HTR-8/SVneo (cell line): ENCODE measurements at places on chromosomes 5 and 9.

DNA sequence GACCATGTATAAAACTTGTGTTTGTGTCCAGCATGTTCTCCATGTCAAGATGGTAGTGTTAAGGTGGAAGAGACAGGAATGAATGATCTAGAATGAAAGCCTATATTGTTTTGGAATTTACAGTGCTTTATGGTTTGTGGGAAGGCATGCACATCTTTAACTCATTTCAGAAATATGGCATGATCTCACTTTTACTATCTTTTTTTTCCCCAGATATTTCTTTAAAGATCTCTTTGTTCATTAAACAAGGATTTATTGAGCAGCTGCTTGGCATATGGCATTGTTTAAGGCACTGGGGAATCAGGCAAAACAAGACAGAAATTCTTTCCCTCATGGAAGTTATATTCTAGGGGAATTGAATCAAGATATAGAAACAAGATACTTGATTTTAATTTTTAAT lies 51.7 kb downstream of the SLC12A2 start:
- DNase-seq: no peak

DNA sequence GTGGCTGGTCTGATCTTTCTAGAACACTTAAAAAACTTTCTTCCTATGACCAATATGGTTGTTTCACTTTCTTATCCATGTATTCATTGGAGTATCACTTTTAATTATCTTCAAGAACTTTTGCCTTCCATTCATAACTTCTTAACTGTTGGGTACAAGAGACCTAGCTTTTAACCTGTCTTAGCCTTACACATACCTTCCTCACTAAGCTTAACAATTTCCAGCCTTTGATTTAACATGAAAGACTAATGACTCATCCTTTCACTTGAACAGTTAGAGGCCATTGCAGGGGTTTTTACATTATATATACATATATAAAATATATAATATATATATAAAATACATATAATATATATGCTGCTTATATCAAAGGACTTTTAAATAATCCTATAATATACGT lies 57.9 kb downstream of the ABHD17B start:
- DNase-seq: no peak

DNA sequence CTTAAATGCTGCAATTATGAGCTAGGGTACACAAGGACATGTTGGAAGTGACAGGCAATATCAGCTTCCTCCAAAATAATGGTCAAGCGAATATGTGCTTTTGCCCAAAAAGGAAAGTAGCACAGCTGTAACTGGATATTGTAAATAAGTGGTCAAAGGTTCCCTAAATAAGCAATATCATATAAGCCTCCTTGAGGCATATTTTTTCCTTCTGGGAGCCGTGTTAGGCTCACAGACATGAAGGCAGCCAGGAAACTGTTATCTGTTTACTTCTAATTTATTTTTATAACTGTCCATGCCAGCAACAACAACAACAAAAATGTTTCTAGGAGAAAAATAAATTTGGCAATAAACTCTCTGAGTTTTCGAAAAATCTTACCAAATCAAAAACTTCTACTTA lies 648.3 kb downstream of the PDE4D start:
- no peak for DNase-seq

DNA sequence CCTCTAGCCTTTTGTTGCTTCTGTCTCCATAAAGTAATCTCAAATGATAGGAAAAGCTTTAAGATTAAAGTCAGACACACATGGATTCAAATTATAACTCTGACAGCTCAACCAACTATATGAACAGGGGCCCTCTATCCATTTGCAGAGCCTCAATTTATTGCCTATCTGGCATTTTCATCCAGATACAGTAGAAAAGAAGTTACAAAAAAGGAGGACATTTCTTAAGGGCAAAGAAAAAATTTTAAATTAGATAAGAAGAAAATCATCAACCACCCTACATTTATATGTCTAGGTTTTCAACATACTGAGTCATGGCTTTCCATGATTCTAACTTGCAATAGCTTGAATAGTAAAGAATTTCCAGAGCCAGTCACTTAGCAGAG lies 567.2 kb downstream of the CAAP1 start:
- DNase-seq: no peak

GRCh38 chr9:113742878-113743277 lies 133.2 kb upstream of the ZNF618 start:
- DNase-seq: no peak

DNA sequence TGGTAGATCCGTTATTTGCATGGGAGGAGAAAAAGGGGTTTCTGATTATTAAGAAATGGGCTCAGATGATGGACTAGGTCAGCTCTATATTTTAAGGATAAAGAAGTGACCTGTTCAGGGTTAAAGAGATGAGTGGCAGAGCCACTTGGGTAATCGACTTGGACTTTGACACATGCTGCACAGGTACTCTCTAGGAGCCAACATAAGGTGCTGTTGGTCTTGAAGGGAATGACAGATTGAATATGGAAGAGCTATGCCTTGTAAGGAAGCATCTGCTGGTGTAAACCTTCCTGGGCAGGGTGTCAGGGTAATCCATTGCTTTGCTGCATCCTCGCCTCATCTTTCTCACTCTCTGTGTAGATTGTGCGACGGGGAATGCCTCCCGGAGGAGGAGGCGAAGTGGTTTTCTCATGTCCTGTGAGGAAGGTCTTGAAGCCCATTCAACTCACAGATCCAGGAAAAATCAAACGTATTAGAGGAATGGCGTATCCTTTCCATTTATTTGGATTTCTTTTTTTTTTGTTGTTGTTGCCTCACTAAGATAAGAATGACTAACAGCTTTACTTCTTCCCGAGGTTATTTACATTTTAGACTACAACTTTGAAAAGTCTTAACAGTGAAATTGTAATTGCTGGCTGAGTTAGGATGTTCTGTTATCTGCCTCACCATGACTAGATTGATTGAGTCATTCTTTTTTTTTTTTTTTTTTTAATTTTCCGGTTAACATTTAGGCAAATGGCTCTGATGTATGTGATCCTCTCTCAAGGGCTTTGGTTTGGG lies 41.2 kb downstream of the RCL1 start:
- no peak for DNase-seq
